ENCODE measurements at places on chromosomes 13 and 19.
A peak's percentile ranks its signal among the peaks of the same experiment; 100 is the strongest.

DNA sequence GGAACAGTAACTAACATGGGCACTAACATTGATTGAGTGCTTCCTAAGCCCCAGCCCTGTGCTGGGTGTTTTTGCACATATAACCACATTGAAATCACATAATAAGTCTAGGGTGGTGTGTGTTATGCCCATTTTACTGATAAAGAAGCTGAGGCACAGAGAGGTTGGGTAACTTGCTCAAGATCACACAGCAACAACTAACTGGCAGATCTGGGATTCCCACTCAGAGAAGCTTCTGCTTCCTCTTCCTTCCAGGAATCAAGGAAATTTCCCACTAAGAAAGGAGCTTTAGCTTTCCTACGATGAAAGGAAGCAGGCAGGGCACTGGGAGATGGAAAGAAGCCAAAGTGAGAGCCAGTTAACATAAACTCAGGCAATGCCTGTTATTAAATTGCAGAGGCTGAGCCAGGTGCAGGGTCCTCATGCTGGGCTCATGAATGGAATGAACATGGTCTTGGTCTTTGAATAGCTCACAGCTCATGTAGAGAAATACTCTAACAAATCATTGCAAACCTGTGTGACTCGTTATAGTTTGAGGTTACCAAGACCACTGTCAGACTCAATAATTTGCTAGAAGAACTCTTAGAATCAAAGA lies 10.1 kb downstream of the SSC5D start:
- no peak for DNase-seq

DNA sequence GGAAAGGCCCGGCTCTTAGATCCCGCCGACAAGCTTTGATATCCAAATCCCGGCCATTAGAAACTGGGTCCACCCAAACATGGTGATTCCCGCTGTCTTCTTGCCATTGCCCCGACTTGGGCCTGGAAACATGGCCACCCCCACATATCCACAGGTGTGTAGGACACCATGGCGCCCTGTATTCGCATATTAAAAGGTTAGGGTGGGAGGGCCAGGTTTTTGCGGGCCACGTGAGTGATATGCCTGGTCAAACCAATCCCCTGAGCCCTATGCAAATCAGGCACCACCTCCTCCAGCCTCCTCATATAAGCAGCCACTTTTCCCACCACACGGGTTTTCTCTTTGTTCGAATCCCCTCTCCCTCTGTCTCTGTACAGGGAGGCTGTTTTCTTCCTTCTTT lies 766.4 kb downstream of the UQCRFS1 start:
- no peak for DNase-seq

DNA sequence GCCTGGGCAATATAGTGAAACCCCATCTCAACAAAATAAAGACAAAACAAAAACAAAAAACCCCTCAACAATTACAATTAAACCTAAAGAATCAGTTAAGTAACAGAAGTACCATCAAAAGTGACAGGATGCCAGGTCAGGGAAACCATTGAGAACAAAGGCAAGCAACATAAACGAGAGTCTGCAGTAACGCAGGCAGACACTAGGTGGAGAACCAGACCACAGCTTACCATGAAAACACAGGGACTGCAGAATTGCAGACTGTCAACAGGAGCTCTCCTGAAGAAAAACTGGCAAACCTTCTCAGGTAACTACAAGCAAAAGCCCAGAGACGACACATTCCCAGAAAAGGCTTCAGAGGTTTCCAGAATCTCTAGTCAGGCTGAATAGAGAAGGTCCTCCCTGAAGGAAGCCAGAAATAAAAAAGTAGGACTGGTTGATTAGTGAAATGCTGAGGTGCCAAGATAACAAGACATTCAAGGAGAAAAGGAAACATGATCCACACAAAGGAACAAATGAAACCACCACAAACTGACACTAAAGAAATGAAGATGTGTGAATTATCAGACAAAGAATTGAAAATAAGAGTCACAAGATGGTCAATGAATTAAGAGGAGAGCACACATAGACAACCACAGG lies 2.2 kb upstream of the ZNF665 start:
- peak; percentile 46 for DNase-seq

GRCh38 chr13:25687471-25688225 lies 315.9 kb downstream of the ATP8A2 start:
- DNase-seq = no peak

DNA sequence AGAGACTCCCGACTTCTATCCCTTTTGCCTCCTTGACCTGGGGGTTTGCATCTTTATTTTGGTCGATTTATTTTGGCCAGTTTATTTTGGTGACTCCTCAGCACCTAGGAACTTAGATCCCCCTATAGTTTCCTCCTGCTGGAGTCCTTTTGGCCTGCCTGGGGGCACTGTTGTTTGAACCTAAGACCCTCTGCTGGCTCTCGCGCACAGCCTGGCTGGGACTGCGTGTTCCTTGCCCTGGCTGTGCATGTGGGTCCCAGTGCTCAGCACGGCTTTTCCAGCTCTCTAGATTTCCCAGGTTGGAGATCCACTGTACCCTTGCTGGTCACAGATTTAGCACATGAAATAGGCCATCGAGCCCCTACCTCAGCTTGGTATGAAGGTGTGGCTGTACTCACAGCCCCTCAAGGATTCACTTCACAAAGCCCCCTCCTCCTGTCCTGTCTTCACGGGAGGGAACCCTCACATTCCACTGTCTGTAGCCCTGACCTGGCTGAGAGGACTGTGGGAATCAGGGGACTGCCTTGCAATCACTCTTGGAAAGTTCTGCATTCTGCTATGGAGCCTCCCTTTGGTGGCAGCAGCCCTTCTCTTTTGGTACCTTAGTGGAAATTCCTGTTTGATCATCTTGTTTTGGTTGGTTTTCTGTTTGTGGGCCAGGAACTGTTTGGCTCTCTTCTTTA lies 8.3 kb downstream of the UBAC2 start:
- no peak for DNase-seq

- no peak for DNase-seq
Observed at GRCh38 chr13:70923863-70924752, 815.9 kb upstream of the KLHL1 start.

DNA sequence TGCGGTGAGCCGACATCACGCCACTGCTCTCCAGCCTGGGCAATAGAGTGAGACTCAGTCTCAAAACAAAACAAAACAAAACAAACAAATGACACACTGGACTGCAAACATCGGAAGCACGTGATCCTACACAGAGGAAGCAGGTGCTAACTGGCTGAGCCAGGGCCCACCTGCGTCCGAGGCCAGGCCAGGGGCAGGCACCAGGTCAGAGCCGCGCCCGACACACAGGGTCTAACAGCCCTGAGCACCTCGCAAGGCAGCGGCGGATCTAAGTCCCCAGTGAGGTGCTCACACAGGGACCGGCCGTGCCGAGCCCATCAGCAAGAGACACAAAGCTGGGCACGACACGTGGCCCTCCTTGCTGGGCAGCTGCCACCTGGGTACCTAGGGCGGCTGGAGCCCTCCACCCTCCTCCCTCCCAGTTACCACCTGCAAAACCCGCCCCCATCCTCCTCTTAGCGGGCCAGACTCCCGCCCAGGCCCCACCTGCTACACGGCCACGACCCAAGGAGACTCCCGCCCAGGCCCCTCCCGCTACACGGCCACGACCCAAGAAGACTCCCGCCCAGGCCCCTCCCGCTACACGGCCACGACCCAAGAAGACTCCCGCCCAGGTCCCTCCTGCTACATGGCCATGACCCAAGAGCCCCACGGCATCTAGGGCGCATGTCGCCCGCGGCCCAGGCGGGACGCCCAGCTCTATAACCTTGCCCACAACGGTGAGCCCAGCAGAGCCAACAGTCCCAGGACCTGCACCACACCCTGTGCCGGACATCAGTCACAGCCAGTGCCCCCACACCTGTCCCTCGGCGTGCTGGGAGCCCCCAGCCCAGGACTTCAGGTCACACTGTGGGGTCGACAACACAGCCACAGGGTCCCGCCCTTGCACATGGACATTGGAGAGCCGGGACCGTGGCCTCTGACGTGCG lies 15.6 kb downstream of the AP3D1 start:
- no peak for DNase-seq

DNA sequence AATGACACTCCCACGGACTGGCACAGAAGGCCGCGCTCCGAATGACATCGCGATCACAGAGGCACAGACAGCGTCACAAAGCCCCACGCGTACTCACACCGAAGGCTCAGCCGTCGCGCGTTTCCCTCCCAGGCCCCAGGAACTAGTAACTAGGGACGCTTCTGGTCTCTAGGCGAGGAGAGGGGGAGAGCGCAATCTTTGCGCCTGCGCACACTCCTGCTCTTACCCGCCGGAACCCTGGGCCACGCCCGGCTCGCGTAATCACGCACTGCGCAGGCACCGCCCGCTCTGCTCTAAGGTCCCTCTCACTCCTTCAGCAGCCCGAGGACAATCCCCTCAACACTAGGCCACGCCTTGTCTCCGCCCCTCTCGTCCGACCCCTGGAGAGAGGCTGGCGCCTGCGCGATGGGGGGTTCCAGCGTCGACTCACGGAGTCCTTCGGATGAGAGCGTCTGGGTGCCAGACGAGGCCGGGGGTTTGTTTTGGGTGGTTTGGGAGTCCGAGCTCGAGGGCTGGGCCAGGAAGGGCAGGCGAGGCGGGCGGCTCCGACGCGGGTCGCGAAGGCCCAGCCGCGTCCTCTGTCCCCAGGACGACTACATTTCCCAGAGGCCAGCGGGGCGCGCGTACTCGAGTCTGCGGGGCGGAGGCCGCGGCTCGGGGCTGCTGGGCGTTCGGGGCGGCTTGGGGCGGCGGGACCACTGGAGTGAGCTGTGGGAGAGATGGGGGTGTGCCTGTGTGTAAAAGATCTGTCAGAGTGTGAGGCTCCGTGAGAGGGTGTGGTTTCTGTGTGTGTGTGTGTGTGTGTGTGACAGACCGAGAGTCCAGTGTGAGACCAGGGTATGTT lies at the start of gene ZNF471:
ZNF471 (plus strand) TSS at position 410 of the 844 bp plus-strand sequence. CDS start 3,717 bp downstream, outside the sequence.
- peak; percentile 94 for DNase-seq
